ENCODE measurements at places on chromosomes 4 and X. TPM values are rescaled to one million over a fixed set of nuclear protein-coding genes. Genes with fewer than 3 reads are reported as not detected.

DNA sequence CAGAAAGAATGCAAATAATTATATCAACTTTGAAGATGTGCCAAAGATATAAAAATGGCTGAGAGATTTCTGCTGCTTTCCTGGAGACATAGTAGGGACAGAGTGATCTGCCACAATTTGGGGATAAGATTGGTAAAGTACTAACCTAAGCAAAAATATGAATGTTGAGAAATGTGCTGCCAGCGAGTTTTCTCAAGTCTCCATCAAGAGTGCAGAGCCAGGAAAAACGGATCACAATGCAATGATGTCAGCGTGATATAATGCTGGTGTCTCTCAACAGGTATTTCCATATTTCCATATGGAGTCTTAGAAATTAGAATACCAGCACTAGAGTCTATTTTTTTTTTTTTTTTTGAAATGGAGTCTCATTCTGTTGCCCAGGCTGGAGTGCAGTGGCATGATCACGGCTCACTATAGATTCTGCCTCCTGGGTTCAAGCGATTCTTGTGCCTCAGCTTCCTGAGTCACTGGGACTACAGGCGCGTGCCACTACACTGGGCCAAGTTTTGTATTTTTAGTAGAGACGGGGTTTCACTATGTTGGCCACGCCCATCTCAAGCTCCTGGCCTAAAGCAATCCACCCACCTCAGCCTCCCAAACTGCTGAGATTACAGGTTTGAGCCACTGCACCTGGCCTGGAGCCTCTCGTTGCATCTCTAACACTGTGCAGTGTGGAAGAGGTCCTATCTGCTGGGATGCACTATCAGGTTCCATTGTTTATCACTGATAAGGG is 893.5 kb downstream of the TRIML1 start:
- no peak for DNase-seq

Gene TLR10
- not detected for total RNA-seq

- DNase-seq, result no peak
These were observed 209.2 kb downstream of the GLUD2 start for GRCh38 chrX:121256647-121257046.

- DNase-seq, result no peak
These were observed 24.5 kb upstream of the TAPT1 start for GRCh38 chr4:16250661-16251365.

Gene SGCB
- total RNA-seq, result 124 TPM

DNA sequence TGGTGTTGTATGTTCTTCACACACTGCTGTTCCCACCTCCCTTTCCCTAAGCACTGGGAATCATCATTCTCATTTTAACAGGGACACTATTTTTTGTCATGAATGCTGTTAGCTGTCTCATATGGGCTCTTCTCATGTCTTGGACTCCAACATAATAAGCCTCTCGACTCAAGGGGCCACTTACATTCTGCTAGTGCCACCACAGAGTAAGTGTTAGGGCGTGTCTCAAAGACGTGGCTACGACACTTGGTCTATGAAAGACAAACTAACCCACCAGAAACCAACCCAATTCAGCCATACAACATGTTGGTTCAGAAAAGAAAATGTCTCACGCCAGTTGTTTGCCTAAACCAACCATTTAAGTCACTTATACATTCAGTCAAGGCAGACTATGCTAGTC is 32.2 kb downstream of the SEL1L3 start:
- DNase-seq, result no peak

Gene ARSJ
- 3.0 TPM for total RNA-seq

Gene SCML2
- 0.93 TPM for total RNA-seq

DNA sequence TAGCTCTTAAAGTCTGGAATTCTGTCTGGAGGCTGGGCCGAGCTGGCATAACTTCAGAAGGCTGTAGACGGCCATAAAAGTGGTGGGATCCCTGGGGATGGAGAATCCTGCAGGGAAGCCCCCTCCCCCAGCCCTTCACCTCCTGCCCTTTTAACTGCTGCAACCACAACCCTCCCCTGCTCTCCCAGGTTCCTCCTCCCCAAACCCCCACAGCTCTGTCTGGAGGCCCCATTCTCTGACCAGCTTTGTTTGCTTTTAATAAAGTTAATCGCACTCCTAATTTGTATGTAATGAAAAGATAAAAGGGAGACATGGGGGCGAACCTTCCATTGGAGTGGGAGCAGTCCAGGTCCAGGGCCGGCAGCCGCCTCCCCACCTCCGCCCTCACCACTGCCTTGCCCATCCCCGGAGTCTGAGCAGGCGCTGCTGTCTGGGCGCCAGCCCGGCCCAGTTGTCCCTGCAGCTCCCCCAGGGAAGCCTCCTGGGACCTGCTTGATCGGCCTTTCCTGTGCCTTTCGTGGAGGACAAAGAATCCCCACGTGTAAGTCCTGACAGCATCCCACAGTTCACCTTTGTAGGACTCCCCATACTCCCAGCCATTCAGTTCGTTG is 84.3 kb downstream of the PJA1 start:
- DNase-seq, result no peak

Gene BMPR1B
- 1.4 TPM for total RNA-seq

Measured in heart right ventricle (tissue), 16 donors.